ENCODE measurements at places on chromosomes 7 and 10.

DNA sequence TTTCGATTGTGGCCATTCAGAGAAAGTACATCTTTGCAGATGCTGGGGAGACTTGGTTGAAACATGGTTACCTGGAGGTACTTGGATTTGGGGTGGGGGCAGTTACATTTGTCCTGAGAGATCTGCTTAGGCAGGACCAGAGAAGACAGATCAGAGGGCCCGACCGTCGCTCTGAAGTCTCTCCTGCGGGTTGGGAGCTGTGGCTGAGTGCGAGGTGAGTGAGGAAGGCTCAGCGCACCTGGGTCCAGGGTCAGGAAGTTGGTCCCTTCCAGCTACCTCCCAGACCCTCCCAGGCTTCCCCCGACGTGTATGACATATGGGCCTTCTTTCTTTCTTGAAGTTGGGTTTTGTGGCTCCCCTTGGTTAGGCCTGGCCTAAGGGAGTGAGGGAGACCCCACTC is 56.3 kb downstream of the LHPP start:
- no peak for DNase-seq

- no peak for DNase-seq
Measured at GRCh38 chr7:14714161-14714728, 188.3 kb downstream of the DGKB start.

DNA sequence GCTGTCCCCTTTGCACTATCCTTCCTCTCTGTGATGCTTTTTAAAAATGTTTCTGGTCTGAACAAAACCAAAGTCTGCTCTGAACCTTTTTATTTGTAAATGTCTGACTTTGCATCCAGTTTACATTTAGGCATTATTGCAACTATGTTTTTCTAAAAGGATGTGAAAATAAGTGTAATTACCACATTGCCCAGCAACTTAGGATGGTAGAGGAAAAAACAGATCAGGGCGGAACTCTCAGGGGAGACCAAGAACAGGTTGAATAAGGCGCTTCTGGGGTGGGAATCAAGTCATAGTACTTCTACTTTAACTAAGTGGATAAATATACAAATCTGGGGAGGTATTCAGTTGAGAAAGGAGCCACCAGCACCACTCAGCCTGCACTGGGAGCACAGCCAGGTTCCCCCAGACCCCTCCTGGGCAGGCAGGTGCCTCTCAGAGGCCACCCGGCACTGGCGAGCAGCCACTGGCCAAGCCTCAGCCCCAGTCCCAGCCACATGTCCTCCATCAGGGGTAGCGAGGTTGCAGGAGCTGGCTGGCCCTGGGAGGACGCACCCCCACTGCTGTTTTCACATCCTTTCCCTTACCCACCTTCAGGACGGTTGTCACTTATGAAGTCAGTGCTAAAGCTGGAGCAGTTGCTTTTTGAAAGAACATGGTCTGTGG is 11.4 kb upstream of the CSGALNACT2 start:
- DNase-seq, result no peak

DNA sequence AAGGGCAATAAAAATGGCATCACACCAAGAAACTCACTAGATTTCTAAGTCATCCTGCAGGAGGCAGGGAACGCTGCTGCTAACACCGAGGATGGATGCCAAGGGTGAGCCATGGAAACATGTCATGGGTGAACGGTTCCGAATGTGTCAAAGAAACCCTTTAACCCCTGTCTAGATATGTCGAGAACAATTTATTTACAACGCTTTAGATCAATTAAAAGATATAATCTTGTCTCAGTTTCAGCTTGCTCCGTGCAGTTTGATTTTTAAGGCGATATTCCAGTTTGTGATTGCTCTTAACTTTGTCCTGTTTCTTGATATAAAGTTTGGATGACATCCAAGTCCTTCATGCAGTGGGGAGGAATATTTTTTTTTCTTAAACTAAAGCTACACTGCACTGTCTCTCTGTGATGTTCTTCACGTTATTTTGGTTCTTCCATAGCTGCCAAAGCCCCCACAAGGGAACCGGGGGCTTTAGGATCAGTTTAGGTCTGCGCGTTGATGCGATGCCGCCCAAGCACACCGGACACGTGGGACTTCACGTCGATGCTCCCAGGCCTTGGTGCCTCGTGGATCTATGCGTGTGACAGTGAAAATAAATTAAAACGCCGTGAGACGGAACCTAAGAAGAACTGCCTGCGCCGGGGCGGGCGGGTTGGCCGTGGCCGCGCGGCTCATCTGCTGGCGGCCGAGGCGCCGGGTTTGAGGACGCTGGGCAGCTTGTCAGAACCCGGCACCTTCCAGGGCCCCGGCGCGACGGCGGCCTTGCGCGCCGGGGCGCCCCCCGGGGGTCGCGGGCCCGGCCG is 220.3 kb downstream of the PHTF2 start:
- peak; percentile 62 for DNase-seq

DNA sequence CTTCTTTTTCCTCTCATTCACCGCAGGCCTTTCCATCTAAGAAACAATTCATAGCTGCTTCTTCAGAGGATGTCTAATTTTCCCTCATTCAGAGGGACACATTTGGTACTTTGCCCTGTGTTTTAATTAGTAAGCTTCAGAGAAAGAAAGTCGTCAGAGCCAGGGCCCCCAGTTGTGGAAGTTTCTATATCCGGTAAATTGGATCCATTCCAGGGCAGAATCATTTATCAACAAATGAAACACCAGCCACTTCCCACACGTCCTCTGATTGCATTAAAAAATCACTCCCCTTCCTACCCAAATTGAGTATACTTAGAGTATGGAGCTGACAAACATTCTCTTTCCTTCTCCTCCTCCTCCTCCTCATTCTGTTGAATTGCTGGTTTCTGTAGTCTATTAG is 205.8 kb upstream of the HDAC9 start:
- DNase-seq, result no peak

DNA sequence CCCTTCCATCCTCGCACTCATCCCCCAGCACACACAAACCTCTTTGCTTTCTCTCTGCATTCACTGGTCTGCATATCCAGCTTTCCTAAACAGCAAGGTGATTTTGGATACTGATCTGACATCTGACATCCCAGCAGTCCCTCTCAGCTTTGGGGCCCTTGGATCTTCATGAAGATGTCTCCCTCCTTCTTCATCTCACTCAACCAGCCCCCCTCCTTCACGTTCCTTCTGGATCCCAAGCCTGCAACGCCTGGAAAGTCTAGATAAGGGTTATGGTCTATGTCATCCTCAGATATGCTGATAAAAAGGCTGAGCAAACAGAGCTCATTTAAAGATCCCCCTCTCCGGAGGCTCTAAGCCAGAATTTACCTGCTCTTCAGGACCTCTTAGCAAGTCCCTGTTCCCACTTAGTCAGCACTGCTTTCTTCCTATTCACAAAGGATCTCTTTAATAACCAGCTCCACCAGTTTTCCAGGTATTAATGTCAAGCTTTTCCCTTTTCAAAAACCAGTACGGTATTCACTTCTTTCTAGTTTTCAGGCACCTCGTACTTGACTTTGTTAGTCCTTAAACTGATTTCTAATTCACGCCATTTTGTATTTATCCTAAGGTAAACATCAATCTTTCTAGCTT is 38.9 kb downstream of the CREB3L2 start:
- no peak for DNase-seq

Data from astrocyte of the hippocampus (primary cell).